Gastroesophageal sphincter (tissue), 4 donors: ENCODE measurements at places on chromosomes 7 and 10. TPM values are rescaled to one million over a fixed set of nuclear protein-coding genes. Genes with fewer than 3 reads are reported as not detected.

The NPS gene
- total RNA-seq: not detected

GRCh38 chr10:15863733-15864132, 3.4 kb upstream of the MINDY3 start:
- no peak overlapping the region for H3K4me3 ChIP-seq
- ATAC-seq: no peak
- no peak overlapping the region for H3K27ac ChIP-seq
- H3K27me3 ChIP-seq: peaks cover 33% of the 10 kb centered on the region

- H3K36me3 ChIP-seq: no peaks in the 10 kb centered on the region
- ATAC-seq: peak; percentile 81
Observed at GRCh38 chr10:77614778-77615625, 22.6 kb downstream of the KCNMA1 start.

DNA sequence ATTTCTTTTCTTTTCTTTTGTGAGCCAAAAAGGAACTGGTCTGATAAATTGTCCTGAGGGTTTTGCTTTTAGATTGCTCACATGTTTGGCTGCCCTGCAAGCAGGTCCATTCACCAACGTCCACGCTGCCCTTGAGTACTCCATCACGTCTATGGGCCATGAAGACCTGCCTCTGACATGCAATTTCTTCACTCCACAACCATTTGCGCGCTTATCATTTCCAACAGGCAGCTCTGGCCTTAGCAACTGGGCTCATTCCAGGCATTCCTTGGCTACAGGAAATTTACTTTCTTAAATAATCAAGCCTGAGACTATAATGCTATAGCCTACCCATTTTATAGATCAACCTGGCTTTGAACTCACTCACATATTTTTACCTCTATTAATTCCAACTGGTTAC, 408.3 kb upstream of the C7orf33 start:
- no peaks in the 10 kb centered on the region for H3K27me3 ChIP-seq
- no peak overlapping the region for H3K4me3 ChIP-seq
- ATAC-seq: no peak
- H3K27ac ChIP-seq: no peak overlapping the region

The NAMPT gene
- 162 TPM for total RNA-seq

DNA sequence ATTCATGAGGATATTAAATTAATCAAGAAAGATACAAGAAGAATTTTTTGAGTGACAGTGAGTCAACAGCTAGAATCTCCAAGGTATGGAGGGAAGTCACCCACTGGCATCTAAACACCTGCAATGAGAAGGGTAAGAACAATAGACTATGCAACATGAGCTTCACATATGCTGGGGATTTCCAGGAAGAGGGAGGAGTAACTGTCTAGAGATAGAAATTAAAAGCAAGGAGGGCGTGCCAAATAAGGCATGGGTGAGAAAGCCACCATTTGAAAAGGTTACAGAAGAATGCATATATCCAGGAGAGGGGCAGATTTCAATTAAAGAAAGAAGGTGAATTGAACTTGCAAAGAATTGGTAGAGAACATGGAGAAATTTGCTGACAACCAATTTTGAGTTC, 365.7 kb downstream of the GPR37 start:
- H3K4me3 ChIP-seq: no peak overlapping the region
- no peak for ATAC-seq
- H3K27ac ChIP-seq: no peak overlapping the region
- H3K36me3 ChIP-seq: no peaks in the 10 kb centered on the region
- no peaks in the 10 kb centered on the region for H3K27me3 ChIP-seq
- no peaks in the 10 kb centered on the region for H3K4me1 ChIP-seq

The ACBD7 gene
- not detected for total RNA-seq

DNA sequence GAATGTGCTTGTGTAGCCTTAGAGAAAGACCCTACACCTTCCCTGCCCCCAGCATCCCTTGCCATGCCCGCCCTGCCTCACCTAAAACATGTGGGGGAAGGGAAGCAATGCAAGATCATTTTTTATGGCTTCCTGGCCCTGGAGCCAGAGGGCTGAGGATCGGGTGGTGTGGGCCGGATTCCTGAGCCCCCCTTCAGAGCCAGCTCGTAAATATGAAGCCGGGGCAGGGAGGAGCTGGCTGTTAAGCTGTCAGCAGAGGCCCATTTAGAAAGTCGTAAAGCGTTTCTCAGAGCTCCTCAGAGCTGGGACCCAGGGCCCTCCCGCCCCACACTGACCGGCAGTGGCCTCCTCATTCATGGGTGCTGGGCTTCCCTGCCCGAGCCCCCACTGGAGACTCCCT, 23.9 kb downstream of the UNC5B start:
- no peak overlapping the region for H3K27ac ChIP-seq
- H3K4me3 ChIP-seq: no peak overlapping the region
- H3K36me3 ChIP-seq: no peaks in the 10 kb centered on the region
- ATAC-seq: no peak
- no peaks in the 10 kb centered on the region for H3K27me3 ChIP-seq

The FAM25C gene
- total RNA-seq: not detected

GRCh38 chr7:127578036-127578684, 7.2 kb downstream of the GCC1 start:
- ATAC-seq: no peak
- peak overlapping the region; percentile 23 for H3K27ac ChIP-seq
- peaks cover 21% of the 10 kb centered on the region for H3K4me1 ChIP-seq
- H3K36me3 ChIP-seq: no peaks in the 10 kb centered on the region
- no peak overlapping the region for H3K4me3 ChIP-seq

GRCh38 chr7:40221836-40222235, 87.0 kb downstream of the SUGCT start:
- no peak overlapping the region for H3K27ac ChIP-seq
- ATAC-seq: peak; percentile 49
- H3K4me3 ChIP-seq: no peak overlapping the region
- no peaks in the 10 kb centered on the region for H3K36me3 ChIP-seq

GRCh38 chr10:85682621-85683020, 684.0 kb downstream of the GRID1 start:
- no peak for ATAC-seq
- no peaks in the 10 kb centered on the region for H3K36me3 ChIP-seq
- no peaks in the 10 kb centered on the region for H3K4me1 ChIP-seq
- H3K4me3 ChIP-seq: no peak overlapping the region

DNA sequence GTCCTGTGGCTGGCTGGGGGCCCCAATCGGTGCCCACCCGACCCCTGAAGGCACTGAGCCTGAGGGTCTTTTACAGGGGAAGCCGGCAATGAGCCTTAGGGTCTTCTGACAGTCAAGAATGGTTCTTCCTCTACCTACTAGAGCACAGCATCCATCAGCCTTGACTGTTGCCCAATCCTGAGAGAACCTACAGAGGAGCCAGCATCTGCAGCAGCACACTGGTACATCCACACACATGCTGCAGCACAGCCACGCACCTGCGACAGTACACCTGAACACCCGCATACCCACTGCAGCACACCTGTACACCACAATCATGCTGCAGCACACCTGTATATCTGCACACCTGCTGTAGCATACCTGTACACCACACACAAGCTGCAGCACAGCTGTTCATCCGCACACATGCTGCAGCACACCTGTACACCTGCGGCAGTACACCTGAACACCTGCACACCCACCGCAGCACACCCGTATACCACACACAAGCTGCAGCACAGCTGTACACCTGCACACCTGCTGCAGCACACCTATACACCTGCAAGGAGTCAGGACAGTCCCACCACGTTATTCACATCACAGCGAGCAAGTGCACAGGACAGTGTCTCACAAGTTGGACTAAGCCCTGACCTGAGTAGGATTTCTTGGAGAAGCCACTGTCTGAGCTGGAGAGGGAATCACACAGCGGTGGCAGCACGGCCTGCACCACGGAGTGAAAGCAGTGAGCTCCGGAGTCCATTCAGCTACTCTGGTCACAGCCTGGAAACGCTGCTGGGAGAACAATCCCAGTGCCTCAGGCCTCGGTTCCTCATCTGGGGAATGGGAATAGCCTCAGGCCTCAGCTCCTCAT, 56.4 kb downstream of the VIPR2 start:
- no peaks in the 10 kb centered on the region for H3K36me3 ChIP-seq
- no peak overlapping the region for H3K4me3 ChIP-seq
- ATAC-seq: no peak

The ATOH7 gene
- total RNA-seq: not detected

GRCh38 chr10:56633876-56634452, 272.9 kb upstream of the ZWINT start:
- H3K27ac ChIP-seq: no peak overlapping the region
- no peaks in the 10 kb centered on the region for H3K27me3 ChIP-seq
- no peak overlapping the region for H3K4me3 ChIP-seq
- no peaks in the 10 kb centered on the region for H3K36me3 ChIP-seq
- no peak for ATAC-seq

DNA sequence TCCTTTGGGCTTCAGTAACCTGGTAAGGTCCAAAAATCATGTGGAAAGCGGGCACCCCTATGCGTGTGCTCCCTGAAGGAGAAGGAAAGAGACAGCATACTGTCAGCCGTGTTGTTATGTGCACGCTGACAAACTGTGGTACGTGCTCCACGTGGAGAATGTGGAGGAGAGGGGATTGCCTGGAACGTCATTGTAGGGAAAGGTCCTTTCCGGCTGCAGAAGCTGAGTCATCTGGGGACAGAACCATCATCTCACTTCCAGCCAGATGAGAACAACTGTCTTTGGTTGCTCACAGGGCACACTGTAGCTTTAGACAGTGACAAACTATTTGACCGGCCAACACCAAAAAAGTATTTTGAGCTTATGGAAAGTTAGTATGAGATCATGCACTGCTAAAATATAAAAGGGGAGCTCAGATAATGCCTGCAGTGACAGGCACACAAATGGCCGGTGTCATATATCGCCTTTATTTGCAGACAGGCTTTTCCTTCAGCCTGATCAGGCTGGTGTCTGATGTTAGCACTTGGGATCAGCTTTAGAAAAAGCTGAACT, 38.8 kb upstream of the GRB10 start:
- H3K4me1 ChIP-seq: no peaks in the 10 kb centered on the region
- peaks cover 37% of the 10 kb centered on the region for H3K27me3 ChIP-seq
- no peaks in the 10 kb centered on the region for H3K36me3 ChIP-seq
- no peak overlapping the region for H3K4me3 ChIP-seq

DNA sequence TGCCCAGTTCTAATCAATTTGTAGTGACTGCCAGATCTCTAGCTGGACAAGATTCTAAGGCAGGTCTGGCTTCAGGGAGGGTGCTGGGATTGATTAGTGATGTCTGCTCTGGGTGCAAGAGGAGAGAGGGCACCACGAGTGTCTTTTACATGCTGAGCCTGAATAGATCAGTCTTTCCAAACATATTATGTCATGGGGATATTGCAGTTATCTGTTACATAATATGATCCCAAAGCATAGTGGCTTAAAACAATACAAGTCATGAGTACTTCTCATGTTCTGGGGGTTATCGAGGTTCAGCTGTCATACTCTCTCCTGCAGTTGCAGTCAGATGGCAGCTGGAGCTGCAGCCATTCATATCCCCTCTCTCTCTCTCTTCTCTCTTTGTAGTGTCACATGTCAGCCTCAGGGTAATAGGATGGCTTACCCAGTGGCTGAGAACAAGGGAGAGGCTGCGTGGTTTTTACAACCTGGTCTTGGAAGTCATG, 26.0 kb downstream of the SLC29A3 start:
- H3K27ac ChIP-seq: no peak overlapping the region
- H3K4me1 ChIP-seq: no peaks in the 10 kb centered on the region
- peaks cover 30% of the 10 kb centered on the region for H3K36me3 ChIP-seq
- ATAC-seq: no peak
- H3K27me3 ChIP-seq: no peaks in the 10 kb centered on the region

DNA sequence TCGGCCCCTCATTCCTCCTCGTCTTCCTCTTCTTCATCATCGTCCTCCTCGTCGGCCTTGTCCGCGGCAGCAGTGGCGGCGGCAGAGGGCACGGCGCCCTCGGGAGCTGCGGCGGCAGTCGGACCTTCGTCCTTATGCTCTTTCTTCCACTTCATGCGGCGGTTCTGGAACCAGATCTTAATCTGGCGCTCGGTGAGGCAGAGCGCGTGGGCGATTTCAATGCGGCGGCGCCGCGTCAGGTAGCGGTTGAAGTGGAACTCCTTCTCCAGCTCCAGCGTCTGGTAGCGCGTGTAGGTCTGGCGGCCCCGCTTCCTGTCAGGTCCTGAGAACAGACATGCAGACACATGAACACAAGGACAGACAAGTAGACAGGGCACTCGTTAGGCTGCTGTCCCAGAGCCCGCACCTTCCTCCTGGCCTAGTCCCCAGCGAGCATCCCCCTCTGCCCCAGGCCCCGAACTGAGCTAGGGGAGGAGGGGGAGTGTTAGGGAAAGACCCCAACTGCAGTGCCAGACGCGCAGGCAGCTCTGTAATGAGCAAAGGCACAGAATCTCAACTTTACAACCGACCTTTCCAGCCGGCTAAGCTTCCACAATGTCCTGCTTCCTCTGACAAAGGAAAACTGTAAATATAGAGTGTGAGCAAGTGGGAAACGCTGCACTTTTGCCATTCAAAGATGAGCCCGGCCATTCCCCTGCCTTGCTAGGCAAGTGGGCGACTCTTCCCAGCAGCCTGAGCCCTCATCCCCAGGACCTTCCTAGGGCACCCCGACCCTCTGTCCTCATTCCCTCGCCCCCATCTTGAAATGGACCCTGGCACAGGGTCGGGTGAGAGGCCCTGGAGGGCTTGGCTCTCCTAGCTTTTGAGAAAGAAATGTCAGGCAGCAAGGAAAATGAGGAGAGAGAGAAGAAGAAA, 1.3 kb downstream of the HOXA7 start:
- no peak overlapping the region for H3K4me3 ChIP-seq
- peaks cover 93% of the 10 kb centered on the region for H3K27me3 ChIP-seq
- no peak overlapping the region for H3K27ac ChIP-seq
- H3K36me3 ChIP-seq: no peaks in the 10 kb centered on the region

- no peak overlapping the region for H3K27ac ChIP-seq
- H3K27me3 ChIP-seq: no peaks in the 10 kb centered on the region
- H3K36me3 ChIP-seq: no peaks in the 10 kb centered on the region
- H3K4me1 ChIP-seq: no peaks in the 10 kb centered on the region
- no peak for ATAC-seq
- H3K4me3 ChIP-seq: no peak overlapping the region
Observed at GRCh38 chr7:78905436-78905835, 548.0 kb downstream of the MAGI2 start.

DNA sequence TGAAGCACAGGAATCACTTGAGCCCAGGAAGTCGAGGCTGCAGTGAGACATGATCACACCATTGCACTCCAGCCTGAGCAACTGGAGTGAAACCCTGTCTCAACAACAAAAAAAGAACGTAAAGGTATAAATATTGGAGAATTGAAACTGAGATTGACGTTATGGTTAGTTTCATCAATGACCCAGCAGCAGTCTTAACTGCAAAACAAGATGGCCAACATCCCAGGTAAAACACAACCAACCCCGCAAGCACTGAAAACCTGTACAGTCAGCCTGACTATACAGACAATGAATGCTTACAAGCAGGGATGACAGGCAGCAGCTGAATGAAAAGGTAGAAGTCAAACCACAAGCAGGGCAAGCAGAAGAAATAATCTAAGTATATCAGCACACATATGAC, 34.7 kb downstream of the WAPL start:
- peaks cover 65% of the 10 kb centered on the region for H3K36me3 ChIP-seq
- no peaks in the 10 kb centered on the region for H3K27me3 ChIP-seq
- ATAC-seq: no peak
